ENCODE measurements at places on chromosomes 6 and 20.

DNA sequence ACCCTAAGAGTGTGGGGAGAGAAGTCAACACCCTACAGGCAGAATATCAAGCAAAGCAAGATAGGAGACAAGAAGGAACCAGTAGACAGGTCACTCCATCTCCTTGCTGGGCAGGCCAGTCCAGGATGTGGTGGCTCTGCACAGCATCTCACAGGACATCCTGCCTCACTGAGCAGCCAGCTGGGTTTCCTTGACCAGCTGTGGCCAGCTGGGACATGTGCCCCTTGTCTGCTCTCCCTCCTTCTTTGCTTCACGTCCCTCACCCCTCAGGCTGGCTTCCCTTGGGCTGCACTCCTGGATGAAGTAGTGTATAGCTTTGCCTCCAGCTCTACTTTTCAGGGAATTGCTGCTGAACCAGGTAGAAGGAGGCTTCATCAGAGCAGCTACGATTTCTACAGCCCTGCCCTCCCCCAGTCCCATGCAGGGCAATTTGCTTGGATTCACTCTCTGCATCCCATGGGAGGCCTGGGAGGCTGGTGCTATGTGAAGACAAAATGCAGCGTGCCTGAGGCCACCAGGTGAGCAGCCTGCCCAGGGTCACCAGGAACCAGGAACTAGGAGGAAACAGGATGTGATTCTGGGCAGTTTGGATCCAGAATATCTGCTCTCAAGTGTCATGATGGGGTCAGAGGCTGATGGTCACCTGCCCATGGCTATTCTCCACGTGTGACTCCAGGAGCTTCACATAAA is 110.0 kb upstream of the PMEPA1 start:
- no peak for DNase-seq

DNA sequence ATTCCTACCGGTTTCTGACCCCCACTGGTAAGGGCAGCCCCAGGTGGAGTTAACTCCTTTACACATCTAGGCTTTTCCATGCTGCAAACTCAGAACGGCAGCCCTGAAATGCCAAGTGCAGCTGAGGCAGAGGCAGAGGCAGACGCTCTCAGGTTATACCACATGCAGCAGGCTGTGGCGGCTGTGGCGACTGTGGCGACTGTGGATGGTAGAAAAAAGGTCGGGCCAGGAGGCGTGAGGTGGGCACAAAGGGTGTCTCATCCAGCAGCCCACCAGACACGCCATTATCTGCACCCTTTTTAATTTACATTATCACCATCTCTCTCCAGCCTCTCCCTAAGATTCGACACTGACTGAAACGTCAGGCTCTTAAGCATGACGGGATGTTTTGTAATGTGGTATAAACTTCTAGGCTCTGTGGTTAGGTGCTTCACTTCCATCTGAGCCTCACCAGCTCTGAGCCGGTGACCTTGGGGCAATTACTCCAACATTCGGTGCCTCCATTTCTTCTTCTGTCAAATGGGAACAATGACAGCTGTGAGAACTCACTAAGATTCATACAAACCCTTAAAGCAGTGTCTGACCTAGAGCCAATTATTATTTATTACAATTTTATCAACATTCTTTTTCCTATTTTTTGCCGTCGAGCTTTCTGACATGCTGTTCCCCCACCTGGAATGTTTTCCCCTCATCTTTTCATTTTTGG is 8.2 kb downstream of the KIZ start:
- no peak for DNase-seq

- DNase-seq, result no peak
These were observed 65.6 kb upstream of the KIF13A start for GRCh38 chr6:18053078-18053477.

DNA sequence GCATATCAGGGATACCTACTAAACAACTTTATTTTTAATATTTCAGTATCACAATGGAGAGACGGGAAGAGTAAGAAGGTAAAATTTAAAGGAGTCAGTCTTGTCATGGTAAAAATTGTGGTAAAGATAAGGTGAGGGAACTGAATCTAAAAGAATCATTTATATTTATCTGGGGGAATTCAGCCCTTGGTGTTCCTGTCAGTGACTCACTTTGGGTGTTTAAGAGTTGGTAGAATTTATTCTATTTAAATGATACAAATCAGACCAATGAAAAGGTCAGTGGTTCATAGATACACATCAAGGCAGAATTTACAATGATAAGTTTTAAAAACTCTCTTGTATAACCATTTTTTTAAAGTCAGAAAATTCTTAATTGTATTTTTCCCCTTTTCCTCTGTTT is 164.4 kb downstream of the CDKAL1 start:
- no peak for DNase-seq

DNA sequence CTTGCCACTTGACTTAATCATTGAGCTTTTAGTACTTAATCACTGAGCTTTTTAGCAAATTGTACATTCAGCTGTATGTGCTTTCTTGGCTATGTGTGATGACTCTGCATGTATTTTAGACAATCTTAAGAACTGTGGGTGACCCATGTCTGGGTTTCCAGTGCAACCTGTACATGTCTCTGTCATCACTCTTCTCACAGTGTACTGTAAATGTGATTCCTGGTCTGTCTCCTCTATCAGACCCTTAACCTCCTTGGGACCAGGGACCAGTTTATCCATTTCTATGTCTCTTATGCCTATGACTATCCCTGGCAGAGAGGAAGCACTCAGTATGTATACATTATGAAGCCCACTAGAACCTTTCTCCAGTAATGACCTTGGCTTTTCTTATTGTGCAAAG is 36.6 kb upstream of the HDDC2 start:
- no peak for DNase-seq

- peak; percentile 6 for DNase-seq
These were observed 61.3 kb upstream of the EPB41L1 start for GRCh38 chr20:36093025-36093803.

DNA sequence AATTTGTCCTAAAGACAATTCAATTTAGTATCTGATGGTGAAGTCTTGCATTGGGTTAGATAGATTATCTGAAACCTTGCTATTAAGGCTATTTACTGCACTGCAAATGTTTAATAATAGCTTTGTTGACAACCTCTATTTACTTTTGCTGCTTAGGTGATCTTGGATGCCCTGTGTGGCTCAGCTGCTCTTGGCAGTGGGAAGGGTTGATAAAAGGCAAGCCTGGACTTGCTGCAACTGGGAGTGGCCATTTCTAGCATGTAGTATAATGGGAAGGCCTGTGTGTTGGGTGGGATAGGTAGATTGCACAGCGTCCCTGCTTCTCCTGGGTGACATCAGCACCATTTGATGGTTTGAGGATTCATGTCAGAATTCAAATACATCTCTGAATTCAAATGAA is 49.1 kb downstream of the ARMC2 start:
- DNase-seq, result no peak

DNA sequence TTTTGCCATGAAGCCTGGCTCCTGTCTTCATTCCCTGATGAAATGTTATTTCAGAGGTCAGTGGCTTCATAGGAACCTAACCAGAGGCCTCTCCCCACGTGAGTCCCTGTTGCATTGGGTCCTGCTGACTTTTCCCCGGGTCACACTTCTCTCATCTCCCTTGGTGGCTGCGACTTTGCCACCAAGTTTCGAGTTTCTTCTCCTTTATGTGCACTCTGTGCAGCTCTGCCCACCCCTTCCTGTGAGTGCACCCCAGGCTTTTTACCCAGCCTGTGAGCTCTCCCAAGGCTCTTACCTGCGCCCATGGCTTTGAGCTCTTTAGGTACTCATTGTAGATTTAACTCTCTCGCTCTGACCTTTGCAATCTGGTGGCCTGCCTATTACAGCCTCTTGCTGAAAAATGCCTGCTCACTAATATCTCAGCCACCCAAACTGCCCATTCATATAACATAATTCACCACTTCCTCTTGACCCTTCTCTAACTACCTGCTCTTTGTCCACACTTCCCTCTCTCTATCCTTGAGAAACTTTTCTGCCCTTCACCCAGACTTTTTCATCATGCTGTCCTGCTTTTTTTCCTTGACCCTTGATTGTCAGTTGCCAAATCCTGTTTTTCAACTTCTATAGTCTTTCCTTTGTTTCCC is 105.9 kb downstream of the SASH1 start:
- no peak for DNase-seq

- no peak for DNase-seq
These were observed 5.2 kb upstream of the C20orf203 start for GRCh38 chr20:32678948-32679347.

DNA sequence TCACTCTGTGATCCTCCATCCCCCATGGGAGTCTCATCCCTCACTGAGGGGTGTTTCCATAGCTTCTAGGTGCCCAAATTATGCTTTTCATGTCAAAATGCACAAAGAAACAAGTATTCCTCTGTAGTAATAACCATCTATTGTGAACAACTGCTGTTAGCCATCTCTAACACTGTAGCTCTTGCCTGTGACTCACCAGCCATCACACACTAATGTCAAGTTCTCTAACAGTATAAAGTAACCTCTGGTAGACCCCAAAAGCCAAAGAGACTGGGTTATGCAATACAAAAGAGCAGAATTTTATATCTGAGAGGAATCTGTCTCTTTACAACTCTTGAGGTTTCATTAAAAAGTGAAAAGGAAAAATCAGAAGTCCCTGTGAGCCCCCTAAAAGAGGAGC is 25.4 kb upstream of the IYD start:
- no peak for DNase-seq

DNA sequence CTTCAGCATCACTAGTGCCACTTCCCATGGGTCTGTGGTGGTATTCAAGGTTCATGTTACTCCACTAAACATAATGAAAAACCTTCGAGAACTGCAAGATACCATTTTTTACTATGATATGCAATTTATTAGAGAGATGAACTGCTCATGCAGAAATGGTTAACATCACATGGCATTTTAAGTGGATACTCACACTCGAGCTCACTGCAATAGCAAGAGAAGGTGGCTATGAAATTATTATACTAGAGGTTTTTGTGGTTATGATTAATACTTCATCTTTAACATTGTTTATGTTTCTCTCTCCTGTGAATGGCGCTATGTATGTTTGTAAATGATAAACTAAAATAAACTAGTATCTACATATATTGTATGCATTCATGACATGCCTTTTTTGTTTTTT is 35.1 kb downstream of the SCAF8 start:
- no peak for DNase-seq

- no peak for DNase-seq
These were observed 198.6 kb downstream of the CDKAL1 start for GRCh38 chr6:20732896-20733295.

DNA sequence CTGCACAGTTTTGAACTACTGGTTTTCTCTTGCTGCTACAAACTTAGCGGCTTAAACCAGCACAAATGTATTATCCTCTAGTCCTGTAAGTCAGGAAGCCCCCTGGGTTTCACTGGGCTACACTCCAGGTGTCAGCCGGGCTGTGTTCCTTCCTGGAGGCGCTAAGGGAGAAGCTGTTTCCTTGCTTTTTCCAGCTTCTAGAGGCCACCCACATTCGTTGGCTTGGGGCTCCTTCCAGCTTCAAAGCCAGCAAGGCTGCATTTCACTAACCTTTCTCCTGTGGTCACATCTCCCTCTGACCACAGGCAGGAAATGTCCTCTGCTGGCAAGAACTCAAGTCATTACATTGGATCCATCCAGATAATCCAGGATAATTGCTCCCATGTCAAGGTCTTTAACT is 350.6 kb upstream of the PLCB4 start:
- DNase-seq, result no peak

- no peak for DNase-seq
These were observed 625.1 kb upstream of the IMPG1 start for GRCh38 chr6:76697585-76697984.

DNA sequence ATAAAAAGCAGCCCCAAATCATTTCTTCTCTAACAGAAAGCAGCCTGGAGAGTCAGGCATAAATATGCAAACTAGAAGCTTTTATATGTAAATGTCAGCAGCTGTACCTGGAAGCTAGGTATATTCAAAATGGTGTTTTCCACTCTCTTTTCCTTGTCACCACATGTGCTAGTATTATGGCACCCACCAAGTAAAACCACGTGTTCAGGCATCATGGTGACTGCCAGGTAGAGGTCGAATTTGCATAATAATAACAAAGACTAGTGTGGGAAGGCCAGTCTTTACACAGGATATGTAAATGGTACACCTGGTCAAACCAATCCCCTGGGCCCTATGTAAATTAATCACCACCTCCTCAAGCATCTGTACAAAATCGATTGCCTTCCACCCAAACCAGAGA is 124.0 kb downstream of the MMUT start:
- DNase-seq, result no peak

DNA sequence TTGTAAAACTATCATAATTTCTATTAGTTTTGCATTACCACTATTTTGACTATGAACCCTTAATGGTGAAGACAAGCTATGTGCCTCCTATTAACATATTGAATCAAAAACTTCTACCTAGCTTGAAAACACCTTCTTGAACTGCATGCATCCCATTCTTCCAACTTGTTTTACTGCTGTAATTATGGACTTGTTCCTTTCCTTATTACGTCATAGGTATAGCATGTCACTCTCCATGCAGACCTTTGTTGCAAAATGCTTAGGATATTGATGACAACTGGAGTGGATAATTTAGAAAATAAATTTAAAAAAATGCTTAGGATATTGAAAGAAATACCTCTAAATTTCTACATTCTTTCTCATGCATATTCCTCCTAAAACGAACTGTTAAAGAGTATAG is 219.3 kb downstream of the KCNQ5 start:
- DNase-seq, result no peak

- DNase-seq, result no peak
These were observed at the start of gene PRR18 for GRCh38 chr6:166308033-166308768. TSS of gene PRR18 (minus strand) at chr6:166308392. CDS start at chr6:166308142, 250 bp downstream.

DNA sequence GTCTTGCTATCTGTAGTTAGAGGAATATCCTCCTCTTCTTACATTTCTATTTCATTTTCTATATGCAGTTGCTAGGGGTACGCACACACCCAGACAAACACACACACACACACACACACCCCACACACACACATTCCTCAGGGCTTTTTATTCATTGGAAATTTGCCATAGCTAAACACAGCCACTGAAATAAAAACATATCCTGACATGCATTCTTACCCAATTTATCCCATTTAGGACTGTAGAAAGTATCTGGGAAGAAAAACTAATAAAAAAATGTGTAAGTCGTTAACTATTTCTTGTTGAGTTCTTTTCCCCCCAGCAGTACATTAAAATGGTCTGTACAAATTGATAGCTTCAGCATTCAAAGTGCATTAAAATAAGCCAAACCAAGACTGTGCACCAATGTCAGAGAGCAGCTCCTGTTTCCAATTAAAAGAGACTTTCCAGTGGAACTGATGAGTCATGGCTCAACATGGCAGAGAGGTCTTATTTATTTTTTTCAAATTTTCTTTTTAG is 357.9 kb upstream of the AGPAT4 start:
- DNase-seq, result no peak

Measured in stimulated activated CD8-positive, alpha-beta memory T cell treated with anti-CD3 and anti-CD28 coated beads, Interleukin-15, amount 100 ng/mL, for 24 hours (primary cell).